ENCODE measurements at places on chromosomes 2 and 18.

DNA sequence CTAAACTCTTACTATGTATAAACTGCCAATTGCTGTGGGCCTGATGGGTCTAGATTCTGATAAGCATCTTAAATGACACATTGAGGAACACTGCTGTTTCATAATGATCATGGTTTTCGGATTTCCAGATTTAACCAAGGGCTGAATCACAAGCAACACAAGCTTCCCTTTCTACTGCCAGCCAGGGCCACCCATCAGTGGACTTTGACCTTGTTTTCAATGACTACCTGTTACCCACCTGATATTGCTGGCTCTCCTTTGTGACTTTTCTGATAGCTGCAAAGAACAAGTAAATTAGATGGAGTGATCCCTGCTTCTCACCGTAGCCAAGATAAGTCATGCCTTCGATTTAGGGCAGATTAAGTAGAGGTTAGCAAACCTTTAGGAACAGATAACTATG, 259.0 kb downstream of the PAX3 start:
- ATAC-seq = no peak

DNA sequence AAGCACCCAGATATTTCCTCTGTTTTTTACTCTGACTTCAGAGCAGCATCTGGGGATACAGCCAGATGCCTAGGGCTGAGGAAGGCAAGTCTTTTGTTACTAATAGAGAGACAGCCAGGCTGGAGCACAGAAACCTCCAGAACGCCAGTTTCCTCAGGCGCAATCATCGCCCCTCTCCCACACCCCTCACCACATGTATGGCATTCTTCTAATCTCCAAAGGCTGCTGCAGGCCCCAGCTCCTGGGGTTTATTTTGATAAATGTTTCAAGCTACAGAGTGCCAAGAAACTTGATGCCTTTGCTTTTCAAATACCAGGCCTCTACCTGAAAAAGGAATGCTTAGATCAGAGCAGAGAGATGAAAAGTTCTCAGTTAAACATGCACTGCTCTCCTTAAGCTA, 283.6 kb downstream of the RBM43 start:
- peak; percentile 32 for ATAC-seq

GRCh38 chr2:120109186-120110061, 96.5 kb downstream of the EPB41L5 start:
- peak; percentile 81 for ATAC-seq

GRCh38 chr2:57733956-57734355, 312.6 kb upstream of the VRK2 start:
- ATAC-seq = no peak

- peak; percentile 65 for ATAC-seq
These were observed 231.9 kb upstream of the FN1 start for GRCh38 chr2:215667585-215668377.

DNA sequence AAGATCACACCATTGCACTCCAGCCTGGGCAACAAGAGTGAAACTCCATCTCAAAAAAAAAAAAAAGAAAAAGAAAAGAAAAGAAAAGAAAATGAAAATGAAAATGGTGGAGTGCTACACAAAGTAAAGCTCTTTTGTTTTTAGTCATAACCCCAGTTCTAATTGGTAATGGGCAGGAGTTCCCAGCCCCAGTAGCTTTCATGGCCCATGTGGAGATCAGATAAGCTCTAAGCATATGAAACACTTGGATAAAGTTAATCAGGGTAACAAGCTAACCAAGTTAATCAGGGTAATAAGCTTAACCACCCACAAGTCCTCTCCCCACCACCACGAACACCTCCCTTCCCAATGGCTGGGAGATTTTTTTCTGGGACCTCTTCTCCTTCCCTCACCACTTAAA, 240.8 kb downstream of the BCL11A start:
- no peak for ATAC-seq

DNA sequence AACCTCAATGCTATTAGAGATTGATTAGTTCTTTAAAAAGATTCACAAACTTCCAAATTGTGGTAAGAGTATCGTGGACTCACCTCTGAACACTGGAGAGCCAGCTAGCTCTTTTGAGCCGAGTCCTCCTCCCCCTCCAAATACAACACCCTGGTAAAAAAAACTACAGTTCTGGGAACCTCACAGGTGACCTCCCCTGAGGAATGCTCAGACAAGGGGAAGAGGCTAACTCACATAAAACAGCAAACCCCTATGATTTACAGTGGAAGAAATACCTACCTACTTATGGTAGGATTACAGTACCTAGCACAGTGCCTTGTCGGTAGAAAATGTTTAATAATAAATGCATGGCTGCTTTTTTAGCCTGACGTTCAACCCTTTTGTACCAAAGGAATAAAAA, 8.4 kb downstream of the ZNF24 start:
- no peak for ATAC-seq

DNA sequence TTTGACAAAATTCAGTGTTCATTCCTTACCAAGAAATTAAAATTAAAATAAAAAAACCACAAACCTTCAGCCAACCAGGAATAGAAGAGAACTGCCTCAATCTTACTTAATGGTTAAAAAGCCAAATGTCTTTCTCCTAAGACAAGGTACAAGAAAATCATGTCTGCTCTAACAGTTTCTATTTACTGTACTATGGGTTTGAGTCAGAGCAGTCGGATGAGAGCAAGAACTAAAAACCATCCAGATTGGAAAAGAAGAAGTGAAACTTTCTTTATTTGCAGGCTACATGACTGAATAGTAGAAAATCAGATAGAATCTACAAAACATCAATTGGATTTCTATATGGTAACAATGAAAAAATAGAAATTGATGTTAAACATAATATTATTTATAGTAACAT, 555.5 kb upstream of the TNP1 start:
- no peak for ATAC-seq

DNA sequence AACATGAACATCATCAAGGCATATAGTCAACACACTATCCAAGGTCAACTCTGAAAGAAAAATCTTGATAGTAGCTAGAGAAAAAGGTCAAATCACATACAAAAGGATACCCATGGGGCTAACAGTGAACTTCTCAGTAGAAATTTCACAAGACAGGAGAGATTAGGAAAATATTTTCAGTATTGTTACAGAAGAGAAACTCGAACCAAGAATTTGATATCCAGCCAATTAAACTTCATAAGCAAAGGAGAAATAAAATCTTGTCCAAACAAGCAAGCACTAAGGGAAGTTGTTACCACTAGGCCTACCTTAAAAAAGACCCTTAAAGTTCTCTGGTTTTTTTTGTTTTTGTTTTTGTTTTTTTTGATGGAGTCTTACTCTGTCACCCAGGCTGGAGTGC, 242.5 kb downstream of the EXOC6B start:
- ATAC-seq = no peak

DNA sequence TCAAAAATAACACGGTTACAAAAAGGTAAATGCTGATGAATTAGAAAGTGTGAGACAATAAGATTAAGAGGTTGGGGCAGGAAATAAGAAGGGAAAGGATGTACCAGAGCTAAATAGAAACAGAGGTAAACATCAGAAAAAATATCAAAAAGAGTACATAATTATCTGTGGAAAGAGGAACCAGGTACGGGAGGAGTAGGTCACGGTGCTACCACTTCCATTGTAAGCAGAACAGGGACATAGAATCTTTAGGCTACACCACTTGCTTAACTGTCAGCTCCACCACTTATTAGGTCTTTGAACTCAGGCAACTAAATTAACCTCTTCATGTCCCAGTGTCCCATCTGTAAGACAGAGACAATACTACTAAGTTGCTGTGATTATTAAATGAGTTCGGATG, 350.3 kb downstream of the LRATD1 start:
- ATAC-seq = no peak
